ENCODE measurements at places on chromosomes 7 and 10. TPM values are rescaled to one million over a fixed set of nuclear protein-coding genes. Genes with fewer than 3 reads are reported as not detected.
A peak's percentile ranks its signal among the peaks of the same experiment; 100 is the strongest.

DNA sequence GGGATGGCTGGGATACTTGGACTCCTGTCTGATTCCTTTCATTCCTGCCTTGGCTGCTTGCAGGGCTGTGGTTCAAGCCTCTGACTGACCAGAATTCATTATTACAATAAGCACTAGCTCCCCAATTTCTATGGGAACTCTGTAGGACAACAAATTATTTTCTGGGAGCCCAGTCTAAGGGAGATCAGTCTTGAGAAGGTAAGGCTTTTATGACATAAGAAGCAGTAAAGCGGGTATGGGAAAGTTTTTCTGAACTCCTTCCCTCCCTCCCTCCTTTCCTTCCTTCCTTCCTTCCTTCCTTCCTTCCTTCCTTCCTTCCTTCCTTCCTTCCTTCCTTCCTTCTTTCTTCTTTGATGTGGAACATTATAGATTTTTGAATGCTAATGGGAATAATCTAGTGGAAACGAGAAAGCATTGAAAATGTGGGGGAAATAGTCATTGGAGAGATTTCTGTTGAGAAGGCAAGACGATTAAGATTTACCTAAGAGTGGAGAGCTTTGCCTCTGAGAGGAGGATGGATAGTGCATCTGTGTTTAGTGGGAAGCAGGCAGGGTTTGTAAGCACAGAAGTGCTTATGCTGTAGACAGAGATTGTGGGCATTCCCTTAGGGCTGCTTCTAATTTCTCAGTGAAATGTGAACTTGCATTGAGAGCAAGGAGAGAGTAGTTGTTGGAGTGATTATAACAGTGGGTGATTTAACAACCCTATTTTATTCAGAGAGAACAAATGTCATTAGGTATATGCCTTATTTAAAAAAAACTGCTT lies 201.5 kb downstream of the DNAJB9 start:
- no peak for DNase-seq
- no peaks in the 10 kb centered on the region for H3K27me3 ChIP-seq
- H3K4me1 ChIP-seq = no peaks in the 10 kb centered on the region
- H3K36me3 ChIP-seq = no peaks in the 10 kb centered on the region

GRCh38 chr7:100208911-100209408 lies 10.8 kb upstream of the PVRIG start:
- H3K4me1 ChIP-seq = peaks cover 45% of the 10 kb centered on the region
- peak overlapping the region; percentile 76 for H3K27ac ChIP-seq
- no peaks in the 10 kb centered on the region for H3K27me3 ChIP-seq
- H3K4me3 ChIP-seq = peak overlapping the region; percentile 57

DNA sequence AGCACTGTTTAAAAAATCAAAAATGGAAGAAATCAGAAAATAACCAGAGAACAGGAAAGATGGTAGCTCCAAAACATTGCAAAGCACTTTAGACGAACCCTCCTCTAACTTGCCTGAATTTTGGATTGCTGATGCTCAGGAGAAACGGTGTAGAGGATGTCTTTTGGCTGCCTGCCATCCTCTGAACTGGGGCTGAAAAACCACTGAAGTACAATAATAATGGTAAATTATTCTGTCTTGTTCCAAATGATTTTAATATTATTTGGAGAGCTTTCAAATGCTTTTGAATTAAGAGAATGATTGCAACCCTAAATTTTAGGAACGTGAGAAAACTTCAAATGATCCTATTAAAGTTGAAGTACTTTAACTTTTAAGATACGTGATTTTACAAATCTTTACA lies 167.3 kb upstream of the SLC13A1 start:
- no peaks in the 10 kb centered on the region for H3K36me3 ChIP-seq
- no peak overlapping the region for H3K27ac ChIP-seq
- no peaks in the 10 kb centered on the region for H3K27me3 ChIP-seq
- no peaks in the 10 kb centered on the region for H3K4me1 ChIP-seq

GRCh38 chr7:83270407-83270806 lies 107.7 kb upstream of the PCLO start:
- no peaks in the 10 kb centered on the region for H3K27me3 ChIP-seq
- H3K27ac ChIP-seq = no peak overlapping the region
- H3K4me3 ChIP-seq = no peak overlapping the region
- H3K4me1 ChIP-seq = no peaks in the 10 kb centered on the region
- H3K36me3 ChIP-seq = no peaks in the 10 kb centered on the region

GRCh38 chr10:120646738-120647456 lies 189.9 kb downstream of the PLPP4 start:
- H3K27me3 ChIP-seq = no peaks in the 10 kb centered on the region
- no peaks in the 10 kb centered on the region for H3K36me3 ChIP-seq
- H3K27ac ChIP-seq = no peak overlapping the region
- H3K4me1 ChIP-seq = no peaks in the 10 kb centered on the region
- DNase-seq = no peak
- no peak overlapping the region for H3K4me3 ChIP-seq

- no peak overlapping the region for H3K4me3 ChIP-seq
- no peaks in the 10 kb centered on the region for H3K36me3 ChIP-seq
- no peaks in the 10 kb centered on the region for H3K4me1 ChIP-seq
- DNase-seq = no peak
These were observed 17.8 kb upstream of the MAGI2 start for GRCh38 chr7:79471283-79471682.

DNA sequence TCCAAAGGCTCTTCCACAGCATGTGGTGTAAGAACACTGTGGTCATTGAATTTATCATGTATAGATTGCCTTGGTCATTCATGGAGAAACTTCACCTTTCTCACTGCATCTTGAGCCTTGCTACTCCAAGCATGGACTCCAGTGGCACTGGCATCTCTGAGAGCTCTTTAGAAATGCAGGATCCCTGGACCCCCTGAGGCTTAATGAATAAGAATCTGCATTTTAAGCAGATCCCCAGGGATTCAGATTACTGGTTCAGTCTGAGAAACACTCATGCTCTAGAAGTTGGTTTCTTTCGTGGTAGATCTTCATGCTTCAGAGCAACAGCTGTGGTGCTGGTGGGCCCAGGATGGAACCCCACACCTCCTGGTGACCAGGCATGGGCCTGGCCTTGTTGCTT lies 63.2 kb downstream of the CFAP58 start:
- no peak for DNase-seq
- H3K4me1 ChIP-seq = no peaks in the 10 kb centered on the region
- H3K27ac ChIP-seq = no peak overlapping the region

DNA sequence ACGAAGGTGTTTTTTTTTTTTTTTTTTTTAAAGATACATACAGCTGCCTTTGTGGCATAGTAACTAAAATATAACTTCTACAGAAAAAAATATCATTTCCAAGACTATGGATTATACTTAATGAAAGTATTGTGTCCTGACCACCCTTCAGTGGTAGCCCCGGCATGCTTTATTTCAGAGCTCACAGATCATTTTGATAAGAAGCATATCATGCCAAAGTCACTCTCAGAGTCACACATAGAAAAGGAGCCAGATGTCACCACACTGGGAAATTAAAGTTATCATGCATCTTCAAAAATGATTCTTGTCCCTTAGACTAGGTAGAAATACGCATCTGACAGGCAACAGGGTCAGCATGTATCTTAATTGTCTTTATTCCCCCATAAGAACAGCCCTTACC lies 3.0 kb downstream of the ADARB2 start:
- H3K27ac ChIP-seq = no peak overlapping the region
- H3K4me3 ChIP-seq = no peak overlapping the region
- DNase-seq = no peak
- no peaks in the 10 kb centered on the region for H3K36me3 ChIP-seq

GRCh38 chr10:47278720-47279119 lies 21.3 kb upstream of the GDF10 start:
- H3K4me3 ChIP-seq = no peak overlapping the region
- no peaks in the 10 kb centered on the region for H3K27me3 ChIP-seq
- H3K27ac ChIP-seq = no peak overlapping the region
- H3K36me3 ChIP-seq = no peaks in the 10 kb centered on the region

DNA sequence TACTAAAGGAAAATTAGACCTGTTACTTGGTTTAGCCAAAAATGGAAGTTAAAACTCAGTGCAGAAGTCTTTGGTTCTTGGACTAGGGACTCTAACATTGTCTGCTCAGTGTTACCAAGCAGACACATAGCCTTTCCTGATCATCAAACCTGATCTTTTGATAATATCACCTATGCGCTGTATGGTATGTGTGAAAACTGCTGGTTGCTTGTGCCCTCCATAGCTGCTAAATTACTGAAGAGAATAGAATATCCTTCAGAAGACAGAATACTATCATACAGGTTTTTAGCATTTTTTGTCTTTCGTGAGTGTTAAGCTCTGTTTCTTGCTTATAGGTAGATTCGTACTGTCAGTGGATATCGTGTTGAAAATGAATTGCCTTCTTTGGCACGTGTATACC lies 68.7 kb downstream of the ST7 start:
- no peak for DNase-seq
- no peaks in the 10 kb centered on the region for H3K27me3 ChIP-seq
- H3K27ac ChIP-seq = no peak overlapping the region
- peaks cover 3% of the 10 kb centered on the region for H3K36me3 ChIP-seq
- peaks cover 32% of the 10 kb centered on the region for H3K4me1 ChIP-seq

DNA sequence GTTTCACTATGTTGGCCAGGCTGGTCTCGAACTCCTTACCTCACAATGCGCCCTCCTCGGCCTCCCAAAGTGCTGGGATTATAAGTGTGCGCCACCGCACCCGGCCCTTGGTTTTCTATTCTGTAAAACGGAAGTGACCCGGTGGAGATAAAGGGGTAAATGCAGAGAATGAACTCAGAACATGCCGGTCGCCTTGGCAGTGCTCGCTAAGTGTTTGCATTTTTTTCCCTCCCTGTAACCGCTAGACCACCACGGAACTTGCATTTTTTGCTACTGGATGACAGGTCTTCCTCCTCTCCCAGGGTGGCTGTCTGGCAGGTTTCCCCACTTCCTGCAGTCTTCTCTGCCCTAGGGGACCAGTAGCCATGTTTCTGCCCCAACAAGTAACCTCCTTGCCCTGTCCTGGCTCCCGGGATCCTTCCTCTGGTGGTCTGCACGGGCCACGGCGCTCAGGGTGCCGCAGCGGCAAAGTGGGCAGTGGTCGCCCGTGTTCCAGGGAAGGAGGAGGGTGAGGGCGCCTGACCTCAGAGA lies 18.8 kb upstream of the GNA12 start:
- H3K27me3 ChIP-seq = no peaks in the 10 kb centered on the region
- peak overlapping the region; percentile 95 for H3K27ac ChIP-seq
- no peak for DNase-seq
- H3K4me1 ChIP-seq = peaks cover 28% of the 10 kb centered on the region
- H3K4me3 ChIP-seq = peak overlapping the region; percentile 66

- H3K27me3 ChIP-seq = no peaks in the 10 kb centered on the region
- DNase-seq = no peak
- no peaks in the 10 kb centered on the region for H3K36me3 ChIP-seq
- no peaks in the 10 kb centered on the region for H3K4me1 ChIP-seq
- no peak overlapping the region for H3K27ac ChIP-seq
- H3K4me3 ChIP-seq = no peak overlapping the region
These were observed 59.6 kb downstream of the ZRANB1 start for GRCh38 chr10:125001313-125002046.

DNA sequence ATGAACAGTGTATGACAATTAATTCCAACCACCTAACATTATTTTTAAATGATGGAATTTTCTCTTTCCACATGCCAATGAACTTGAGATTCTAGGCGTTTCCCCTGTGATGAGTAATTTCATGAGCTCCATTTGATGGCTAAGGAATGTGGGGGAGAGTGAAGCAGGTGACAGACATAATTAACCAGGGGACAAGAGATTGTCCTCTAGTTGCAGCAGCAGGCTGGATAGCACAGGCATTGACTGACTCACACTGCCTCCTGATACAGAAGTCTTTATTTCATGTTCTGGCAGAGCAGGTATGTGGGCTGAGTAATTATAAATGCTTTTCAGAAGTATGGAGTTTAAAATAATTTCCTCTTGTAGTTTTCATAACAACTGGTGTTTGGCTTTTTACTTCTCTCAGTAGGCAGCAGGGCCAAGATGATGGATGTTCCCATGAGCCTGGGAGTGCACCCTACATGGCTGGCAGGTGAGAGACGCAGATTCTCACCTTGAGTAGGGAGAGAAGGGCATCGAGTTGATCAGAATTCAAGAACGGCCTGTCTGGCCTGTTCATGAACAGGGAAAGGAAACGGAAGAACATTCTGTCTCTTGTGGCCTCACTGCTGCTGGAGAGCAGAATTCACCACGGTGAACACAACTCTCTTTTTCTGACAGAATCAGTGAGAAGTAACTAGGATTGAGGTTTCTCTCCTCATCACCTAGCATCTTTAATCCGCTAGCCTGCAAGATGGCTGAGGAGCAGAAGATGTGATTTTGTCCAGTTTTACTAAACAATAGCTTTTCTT lies 118.8 kb downstream of the AOAH start:
- peaks cover 56% of the 10 kb centered on the region for H3K4me1 ChIP-seq
- H3K27me3 ChIP-seq = no peaks in the 10 kb centered on the region
- no peak for DNase-seq
- H3K27ac ChIP-seq = no peak overlapping the region

DNA sequence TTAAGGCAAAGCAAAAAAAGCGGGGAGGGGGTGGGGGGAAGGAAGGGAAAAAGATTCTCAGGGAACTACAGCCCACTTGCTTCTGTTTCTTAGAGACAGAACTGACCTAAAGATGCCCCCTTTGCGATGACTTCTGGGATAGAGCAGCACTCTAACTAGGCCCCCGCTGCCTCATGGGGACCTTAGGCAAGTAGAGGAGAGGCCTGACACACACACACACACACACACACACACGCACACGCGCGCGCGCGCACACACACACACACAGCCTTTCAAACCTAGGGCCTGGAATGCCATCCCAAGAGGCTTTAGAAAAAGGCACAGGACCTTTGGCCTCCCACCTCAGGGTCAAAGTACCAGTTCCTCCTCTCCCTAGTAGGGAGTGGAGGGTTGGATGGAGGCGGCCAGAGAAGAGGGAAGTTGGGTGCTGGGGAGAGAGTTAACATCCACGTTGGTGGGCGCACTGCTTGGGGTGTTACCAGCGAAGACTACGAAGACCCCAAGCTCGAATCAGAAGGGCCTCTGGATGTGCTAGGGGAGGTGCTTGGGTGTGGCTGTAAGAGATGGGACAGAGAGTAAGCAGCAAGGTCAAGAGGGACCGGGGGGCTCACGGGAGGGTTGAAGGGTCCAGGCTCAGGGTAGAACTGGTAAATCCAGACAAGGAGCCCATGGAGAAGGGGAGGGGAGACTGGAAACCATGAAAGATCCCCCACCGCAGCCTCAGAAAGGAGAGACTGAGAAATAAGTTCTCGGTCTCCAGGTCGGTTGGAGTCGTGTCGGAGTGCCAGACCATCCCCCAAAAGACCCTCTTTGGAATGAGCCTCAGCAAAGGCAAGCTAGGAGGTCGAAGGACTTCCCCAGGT lies 1.2 kb upstream of the COL1A2 start:
- DNase-seq = no peak
- H3K4me1 ChIP-seq = peaks cover 8% of the 10 kb centered on the region
- peaks cover 30% of the 10 kb centered on the region for H3K27me3 ChIP-seq
- no peak overlapping the region for H3K27ac ChIP-seq
- no peak overlapping the region for H3K4me3 ChIP-seq

Gene TEX36
- total RNA-seq = not detected

Gene EXOC6
- 12.1 TPM for total RNA-seq

Gene FAM25C
- not detected for total RNA-seq

Gene SPACDR
- 3.5 TPM for total RNA-seq

Gene PDE1C
- not detected for total RNA-seq
